GM04503 (cell line): ENCODE measurements at places on chromosomes 5 and 9.

DNA sequence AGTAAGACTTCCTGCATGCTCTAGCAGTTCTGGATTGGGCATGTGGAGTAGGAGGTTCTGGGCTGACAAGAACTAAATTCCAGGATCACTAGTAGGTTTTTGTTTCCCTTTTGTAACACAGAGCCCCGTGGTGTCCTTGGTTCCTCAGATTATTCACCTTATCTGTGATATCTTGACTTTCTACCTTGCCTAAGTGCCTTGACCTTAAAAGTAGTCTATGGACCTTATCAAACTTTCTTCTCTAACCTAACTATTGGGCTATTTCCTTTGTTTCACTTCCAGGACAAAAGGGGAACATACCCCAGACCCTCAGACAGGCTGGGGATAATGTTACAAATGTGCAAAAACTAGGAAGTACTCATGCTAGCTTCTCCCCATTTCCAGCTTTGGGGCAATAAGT lies 595.3 kb downstream of the PSAT1 start:
- no peak for DNase-seq

- no peak for DNase-seq
These were observed 1.1 kb downstream of the SLIT3 start for GRCh38 chr5:169299663-169300467.

GRCh38 chr5:935510-936084 lies 42.9 kb downstream of the TRIP13 start:
- DNase-seq, result no peak

GRCh38 chr9:135717410-135717809 lies 15.4 kb downstream of the KCNT1 start:
- no peak for DNase-seq

- DNase-seq, result no peak
These were observed 16.6 kb upstream of the ASS1 start for GRCh38 chr9:130428086-130428665.

- DNase-seq, result no peak
These were observed 87.4 kb upstream of the CDH10 start for GRCh38 chr5:24732184-24732583.

DNA sequence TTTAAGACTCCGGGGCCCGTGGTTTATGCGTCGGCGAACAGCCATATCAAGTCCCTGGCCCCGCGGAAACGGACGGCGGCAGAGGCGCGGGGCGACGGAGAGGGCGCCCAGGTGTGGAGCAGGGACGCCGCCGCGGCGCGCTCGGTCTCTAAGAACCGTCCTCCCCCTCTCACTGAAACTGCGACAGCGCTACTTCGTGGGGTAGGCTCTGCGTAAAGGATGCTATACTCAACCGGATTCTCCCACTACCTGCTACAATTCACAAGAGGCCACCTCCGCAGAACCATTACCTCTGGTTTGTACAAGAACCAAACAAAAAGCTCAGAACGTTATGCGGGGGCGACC lies 404 bp downstream of the MRNIP start:
- no peak for DNase-seq

DNA sequence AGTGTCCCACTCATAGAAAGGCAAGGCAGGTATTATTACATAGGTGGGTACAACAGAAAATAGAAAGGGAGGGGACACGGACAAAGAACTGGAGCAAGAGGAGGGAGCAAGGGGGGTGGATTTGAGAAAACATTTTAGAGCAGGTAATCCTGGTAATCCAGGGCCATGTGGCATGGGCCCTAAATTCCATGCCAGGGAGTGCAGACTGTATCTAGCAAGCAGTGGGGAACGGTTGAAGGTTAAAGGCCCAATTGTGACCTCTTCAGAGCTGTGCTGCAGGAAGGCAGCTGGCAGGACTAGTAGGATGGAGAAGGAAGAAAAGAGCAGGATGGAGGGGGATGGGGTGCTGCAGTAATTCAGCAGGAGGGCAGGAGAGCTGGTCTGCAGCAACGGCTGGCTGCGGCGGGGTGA lies 75.2 kb downstream of the PDE6A start:
- no peak for DNase-seq

DNA sequence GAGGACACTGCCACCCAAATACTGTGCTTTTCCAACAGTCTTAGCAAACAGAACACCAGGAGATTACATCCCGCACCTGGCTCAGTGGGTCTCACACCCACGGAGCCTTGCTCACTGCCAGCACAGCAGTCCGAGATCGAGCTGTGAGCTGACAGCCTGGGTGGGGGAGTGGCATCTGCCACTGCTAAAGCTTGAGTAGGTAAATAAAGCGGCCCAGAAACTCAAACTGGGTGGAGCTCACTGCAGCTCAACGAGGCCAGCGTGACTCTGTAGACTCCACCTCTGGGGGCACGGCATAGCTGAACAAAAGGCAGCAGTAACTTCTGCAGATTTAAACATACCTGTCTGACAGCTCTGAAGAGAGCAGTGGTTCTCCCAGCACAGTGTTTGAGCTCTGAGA lies 28.8 kb downstream of the EPB41L4A start:
- DNase-seq, result no peak

- DNase-seq, result no peak
These were observed 122.2 kb downstream of the LHX2 start for GRCh38 chr9:124133727-124134126.

GRCh38 chr5:43073597-43074546 lies 33.8 kb upstream of the ANXA2R start:
- no peak for DNase-seq

GRCh38 chr9:133512253-133513213 lies 12.2 kb downstream of the MYMK start:
- DNase-seq, result no peak

DNA sequence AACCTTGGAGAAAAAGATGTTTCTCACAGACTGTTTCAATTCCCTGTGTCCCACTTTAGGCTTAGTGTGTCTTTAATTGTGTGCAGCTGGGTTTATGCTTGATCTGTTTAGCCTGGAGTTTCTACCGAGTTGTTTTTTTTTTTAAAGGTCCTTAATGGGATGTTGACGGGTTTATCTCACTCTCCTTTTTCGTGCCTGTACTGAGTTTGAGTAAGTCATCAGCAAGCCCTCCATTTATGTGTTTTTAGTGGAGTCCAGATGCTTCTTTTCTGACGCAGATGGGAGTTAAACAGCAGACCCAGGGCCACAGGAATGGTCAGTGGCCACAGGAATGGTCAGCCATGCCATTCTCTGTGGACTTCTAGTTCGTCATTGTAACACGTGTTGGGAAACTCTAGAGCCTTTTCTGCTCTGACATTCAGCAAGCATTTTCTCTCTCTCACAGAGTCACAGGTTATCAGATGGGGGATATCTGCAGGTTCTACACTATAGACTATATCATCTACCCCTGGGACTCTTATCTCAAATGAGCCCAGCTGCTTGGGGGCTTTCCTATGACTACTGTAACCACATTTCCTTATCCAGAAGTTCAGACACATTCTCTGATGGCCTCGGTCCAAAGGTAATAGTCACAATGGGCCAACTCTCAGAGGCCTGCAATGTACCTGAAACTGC lies 190.5 kb downstream of the TTLL11 start:
- peak; percentile 100 for DNase-seq

GRCh38 chr9:95061916-95062595 lies 255.5 kb downstream of the FANCC start:
- DNase-seq, result no peak

- DNase-seq, result no peak
These were observed 160.0 kb upstream of the GNA14 start for GRCh38 chr9:77807846-77808750.

DNA sequence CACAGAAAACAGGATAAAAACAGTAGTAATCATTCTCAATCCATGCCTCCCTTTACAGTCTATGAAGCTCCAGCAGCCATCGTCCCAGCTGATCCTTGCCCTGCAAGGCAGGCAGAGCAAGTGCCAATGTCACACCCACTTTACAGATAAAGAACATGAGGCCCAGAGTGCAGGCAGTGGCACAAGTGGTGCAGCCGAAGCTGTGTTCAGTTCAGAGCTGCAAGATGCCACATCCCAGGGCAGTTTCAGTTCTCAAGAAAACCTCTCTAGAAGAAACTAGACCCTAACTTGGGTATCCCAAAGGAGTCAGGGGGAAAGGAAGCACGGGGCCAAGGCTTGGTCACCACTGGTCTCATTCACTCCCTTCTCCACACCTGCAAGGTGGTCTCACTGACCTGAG lies 34.6 kb upstream of the CPLX2 start:
- no peak for DNase-seq

DNA sequence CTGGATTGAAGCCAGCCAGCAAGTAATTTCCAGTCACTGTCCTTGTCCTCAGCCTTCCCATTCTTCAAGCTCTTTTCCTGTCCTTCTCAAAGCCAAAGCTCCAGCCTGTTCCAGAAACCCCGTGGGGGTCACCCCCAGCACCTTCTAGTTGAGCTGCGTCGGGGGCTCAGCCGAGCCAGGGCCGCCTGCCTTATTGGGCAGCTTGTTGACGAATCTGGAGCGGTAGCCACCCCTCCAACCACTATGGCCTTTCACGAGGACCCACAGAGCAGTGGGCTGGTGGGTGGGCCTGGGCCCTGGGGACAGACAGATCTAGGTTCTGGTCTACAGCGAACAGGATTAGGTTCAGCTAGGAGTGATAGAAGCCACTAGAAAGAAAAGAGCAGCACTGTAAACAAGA lies 47.3 kb downstream of the TSPAN17 start:
- no peak for DNase-seq

DNA sequence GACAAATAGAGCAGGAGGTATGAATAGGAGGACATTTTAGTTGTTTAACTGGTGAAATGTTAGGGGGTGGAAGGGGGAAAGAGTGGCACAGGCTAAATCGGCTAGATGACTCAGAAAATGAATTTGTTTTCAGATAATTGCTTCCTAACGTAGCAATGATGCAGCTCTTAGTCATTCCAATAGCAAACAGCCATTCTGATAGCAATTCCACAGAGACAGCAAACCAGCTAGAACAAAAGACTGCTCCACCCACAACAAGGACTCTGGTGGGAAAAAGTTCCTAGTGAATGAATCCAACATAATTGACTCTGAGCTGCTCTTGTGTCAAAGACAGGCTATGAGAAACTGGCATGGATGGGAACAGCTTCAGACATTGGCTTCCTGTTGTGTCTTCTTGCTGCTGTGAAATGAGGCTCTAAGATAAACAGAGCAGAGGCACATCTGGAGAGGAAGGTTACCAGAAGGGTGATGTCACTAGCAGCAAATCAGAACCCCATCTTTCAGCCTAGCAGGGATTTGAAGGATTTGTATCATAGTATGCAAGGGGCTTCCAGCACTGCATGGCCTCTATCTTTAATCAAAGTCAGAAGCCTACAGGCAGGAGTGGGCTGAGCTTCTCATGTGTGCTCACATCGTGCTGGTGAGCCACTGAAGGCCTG lies 28.1 kb upstream of the F2RL1 start:
- peak; percentile 99 for DNase-seq

GRCh38 chr5:170882345-170882744 lies 20.5 kb downstream of the RANBP17 start:
- no peak for DNase-seq

- DNase-seq, result no peak
These were observed 47.9 kb upstream of the UNC5A start for GRCh38 chr5:176762489-176762888.

- DNase-seq, result no peak
These were observed 279.6 kb upstream of the GRAMD2B start for GRCh38 chr5:126143622-126144021.

GRCh38 chr9:9912459-9912858 lies 700.3 kb downstream of the PTPRD start:
- DNase-seq, result no peak

GRCh38 chr9:3898461-3899218 lies 372.8 kb upstream of the RFX3 start:
- no peak for DNase-seq

DNA sequence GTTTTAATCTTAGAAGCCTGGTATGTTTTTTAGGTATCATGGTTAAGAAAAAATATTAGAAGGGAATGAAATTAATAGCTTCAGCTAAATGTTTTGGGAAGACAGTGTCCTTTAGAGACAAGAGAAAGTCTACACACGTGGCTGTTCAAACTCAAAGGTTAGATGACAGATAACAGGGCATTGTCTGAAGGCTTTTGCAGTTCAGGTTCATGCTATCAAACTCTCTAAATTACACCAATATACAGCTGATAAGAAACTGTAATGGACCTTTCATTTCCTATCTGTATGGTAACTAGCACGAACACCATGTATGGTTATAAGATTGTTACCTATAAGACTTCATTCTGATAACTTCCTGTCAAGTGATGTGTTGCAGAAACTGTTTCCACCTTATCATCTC lies 240.6 kb upstream of the MEF2C start:
- no peak for DNase-seq

DNA sequence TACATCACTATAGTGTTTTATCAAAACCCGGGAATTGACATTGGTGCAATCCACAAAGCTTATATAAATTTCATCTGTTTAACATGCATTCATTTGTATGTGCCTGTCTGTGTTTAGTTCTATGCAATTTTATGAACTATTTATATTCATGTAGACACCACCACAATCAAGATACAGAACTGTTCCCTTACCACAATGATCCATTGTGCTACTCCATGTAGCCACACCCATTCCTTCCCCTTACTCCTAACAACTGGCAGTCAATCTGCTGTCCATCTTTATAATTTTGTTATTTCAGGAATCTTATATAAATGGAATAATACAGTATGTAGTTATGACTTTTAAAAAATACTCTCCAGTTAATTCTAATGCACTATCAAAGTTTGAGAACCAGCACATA lies 389.5 kb downstream of the HTR1A start:
- no peak for DNase-seq

DNA sequence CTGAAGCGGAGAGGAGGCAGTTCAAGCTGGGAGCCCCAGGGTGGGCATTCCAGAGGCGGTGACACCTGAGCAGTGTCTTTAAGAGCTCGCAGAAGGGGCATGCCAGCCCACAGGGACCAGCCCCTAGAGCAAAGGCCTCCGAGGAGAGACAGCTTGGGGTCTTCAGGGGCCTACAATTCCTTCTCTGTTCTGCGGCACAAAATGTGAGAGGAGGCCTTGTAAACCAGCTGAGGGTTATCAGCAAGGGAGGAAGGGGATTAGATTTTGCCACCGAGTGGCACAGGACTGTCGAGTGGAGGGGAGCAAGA lies 505 bp upstream of the SIGMAR1 start:
- no peak for DNase-seq

DNA sequence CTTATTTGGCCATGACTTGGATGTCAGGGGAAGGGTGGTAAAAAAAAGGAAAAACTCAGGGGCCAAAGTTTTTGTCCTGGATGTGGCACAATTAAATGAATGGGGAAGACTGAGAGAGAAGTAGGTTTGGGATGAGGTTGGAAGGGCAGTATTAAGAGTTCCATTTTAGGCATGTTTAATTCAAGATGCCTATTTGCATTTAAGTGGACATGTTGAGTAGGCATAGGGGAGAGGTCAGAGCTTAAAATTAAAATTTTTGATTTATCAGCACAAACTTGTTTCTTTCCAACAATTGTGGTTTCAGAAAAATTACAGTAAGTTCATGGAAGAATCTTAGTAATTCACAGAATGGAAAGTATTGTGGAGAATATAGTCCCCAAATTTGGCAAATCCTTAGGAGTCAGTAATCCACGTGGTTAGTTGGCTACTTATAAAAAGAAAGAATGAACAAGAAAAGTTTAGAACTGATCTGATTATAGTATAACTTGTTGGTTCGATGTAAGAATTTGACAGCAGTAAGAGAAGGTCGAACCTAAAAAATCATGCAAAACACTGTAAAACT lies 265.9 kb downstream of the SAXO1 start:
- DNase-seq, result no peak

GRCh38 chr5:143843461-143843860 lies 31.5 kb downstream of the HMHB1 start:
- no peak for DNase-seq

GRCh38 chr5:1167728-1168709 lies 33.4 kb upstream of the SLC6A19 start:
- no peak for DNase-seq

- DNase-seq, result no peak
These were observed 220.1 kb downstream of the DAB2IP start for GRCh38 chr9:121871431-121872025.
